CD4-positive, alpha-beta T cell treated with Interleukin-21 for 1 hour (primary cell): ENCODE measurements at places on chromosomes 12 and 14.

- peak; percentile 88 for DNase-seq
Observed at GRCh38 chr12:111430433-111431353, 25.0 kb downstream of the SH2B3 start.

DNA sequence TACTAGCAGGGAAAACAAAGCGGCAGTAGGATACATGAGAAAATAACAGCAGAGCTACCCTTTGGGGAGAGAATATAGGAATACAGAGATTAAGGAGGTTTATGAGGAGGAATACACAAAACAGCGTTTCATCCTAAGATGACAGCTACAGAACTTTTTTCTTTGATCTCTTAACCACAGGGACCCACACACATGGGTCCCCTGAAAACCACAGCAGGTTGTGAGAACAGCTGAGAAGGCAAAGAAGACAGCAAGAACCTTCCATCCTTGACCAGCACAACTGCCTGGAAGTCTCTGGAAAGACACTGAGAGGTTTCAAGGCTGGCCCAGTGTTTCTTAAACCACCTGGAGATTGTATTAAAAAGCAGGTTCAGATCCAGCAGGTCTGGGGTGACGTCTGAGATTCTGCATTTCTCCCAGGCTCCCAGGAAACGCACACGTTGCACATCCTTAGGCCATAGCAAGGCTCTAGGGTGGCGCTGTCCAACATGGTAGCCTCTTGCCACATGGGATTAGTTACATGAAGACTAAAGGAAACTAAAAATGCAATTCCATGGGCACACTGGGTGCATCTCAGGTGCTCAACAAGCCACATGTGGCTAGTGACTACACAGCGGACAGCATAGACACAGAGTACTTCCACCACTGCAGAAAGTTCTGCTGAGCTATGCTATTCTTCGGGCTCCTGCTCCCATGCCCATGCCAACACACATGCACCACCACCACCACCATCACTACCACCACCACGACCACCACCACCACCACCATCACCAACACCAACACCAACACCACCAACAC lies 92.3 kb downstream of the FOXN3 start:
- DNase-seq = no peak

DNA sequence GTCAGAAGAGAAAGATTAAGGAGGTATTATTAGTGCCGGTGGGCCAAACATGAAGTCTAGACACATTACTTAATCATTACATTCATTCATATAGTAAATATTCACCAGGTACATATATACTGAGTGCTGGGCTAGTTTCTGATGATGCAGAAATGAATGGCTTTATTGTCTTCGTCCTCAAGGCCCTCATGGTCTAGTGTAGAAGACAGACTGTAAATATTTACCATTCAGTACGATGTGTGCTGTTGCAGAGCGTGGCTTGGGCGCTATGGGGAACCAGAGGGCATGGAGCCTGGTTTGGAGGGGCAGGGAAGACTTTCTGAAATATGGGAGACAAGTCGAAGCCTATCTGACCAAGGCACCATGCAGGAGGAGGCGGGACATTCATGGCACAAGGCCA lies 37.0 kb upstream of the TCL1B start:
- no peak for DNase-seq

DNA sequence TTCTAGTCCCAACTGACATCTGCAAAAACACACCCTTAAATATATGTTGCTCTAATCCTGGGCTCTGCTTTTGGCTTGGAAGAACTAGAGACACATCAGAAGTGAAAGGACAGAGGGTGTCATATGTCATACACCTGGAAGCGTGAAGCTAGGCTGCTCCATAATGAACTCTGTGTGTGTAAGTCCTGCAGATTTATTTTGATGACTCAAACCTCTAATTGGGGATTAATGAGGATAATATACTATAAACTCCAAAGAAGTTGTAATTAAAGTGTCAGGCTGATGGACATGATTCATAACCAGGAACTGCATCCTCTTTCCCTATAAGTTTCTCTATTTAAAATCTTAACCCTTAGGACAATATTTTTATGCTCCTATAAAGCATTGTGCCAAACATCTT lies 4.4 kb upstream of the KCNK10 start:
- DNase-seq = no peak

DNA sequence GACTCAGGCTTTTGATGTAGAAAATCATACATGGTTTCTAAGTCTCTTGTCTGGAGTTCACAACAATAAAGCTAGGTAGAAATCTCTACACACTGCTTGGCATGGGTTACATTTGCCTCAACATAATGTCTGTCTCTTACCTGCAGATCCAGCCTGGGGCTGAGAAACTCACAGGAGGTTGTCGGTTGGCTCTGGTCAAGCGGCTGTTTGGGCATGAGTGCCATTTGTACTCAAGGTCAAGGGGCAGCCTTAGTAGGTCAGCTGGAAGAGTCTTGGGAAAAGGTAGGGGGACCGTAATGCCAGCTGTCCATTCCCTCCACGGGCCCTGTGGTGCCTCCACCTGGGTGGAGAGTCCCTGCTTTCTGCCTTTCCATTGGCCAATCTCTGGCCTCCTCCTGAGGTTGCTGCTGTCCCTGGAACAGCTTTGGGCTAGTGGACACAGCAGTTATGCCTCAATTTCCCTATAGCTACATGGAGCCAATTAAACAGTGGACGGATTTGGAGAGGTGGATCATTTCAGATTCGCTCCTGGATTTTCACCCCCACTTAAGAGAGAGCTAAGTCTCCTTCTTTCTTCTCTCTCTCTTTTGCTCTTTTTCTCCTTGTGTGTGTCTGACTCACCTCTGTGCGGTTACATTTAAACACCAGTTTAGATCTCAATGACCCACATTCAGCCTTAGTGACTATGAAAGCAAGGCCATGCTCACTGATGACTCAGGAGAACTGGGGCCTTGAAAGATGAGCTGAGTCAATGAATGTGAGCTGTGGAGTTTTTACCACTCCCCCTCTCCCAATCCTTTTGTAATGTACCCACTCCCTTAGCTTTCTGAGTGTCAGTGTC lies 132.8 kb upstream of the HIF1A start:
- peak; percentile 32 for DNase-seq

- no peak for DNase-seq
Observed at GRCh38 chr12:97368462-97369163, 94.0 kb upstream of the RMST start.

DNA sequence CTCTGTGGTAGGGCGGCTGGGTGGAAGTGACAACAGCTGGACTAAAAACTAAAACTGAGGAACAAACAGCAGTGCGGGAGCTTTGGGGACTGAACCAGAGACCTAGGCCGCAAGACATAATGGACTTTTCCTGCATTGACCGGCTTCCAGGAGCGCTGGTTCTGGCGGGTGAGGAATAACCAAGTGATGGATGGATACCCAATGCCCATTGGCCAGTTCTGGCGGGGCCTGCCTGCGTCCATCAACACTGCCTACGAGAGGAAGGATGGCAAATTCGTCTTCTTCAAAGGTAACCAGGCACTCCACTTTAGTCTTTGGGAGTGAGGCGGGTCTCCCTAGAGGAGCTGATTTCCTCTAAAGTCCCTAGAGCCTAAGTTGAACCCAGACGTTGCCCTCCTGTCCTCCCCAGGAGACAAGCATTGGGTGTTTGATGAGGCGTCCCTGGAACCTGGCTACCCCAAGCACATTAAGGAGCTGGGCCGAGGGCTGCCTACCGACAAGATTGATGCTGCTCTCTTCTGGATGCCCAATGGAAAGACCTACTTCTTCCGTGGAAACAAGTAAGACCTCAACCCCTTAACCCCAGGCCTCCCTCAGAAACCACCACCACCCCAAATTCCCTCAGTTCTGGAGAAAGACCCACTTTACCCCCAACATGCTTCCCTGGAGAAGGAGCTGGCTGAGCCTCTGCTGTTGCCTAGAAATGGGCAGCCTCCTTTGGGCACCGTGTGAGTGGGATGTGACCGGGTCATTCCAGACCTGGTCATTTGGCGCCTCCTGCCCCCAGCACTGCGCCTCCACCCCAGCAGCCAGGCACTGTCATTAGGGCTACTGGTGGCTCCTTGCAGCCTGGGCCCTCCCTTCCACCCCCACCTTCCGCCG lies 8.1 kb downstream of the MMP14 start:
- DNase-seq = no peak

DNA sequence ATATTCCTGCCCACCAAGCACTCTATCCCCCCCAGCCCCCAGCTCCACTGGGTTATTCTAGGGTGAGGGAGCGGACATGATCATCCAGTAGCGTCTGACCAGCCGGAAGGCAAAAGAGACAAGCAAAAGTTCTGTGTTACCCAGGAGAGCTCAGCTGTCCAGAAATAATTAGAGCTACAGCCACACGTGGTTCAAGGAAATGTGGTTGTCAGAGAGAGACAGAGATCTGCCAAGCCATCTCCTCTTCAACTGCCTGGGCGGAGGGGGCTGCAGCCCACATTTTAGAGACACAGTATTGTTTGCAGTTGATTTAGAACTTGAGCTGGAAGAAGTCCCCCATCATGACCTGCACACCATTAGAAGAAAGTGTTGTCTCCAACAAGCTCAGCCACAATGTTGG lies 30.4 kb downstream of the DAO start:
- DNase-seq = no peak

- peak; percentile 9 for DNase-seq
Observed at GRCh38 chr12:54680374-54680773, 32.2 kb upstream of the DCD start.

- DNase-seq = no peak
Observed at GRCh38 chr12:54504550-54504949, 7.0 kb downstream of the NCKAP1L start.

- no peak for DNase-seq
Observed at GRCh38 chr12:131732-132495, 65.3 kb downstream of the IQSEC3 start.

DNA sequence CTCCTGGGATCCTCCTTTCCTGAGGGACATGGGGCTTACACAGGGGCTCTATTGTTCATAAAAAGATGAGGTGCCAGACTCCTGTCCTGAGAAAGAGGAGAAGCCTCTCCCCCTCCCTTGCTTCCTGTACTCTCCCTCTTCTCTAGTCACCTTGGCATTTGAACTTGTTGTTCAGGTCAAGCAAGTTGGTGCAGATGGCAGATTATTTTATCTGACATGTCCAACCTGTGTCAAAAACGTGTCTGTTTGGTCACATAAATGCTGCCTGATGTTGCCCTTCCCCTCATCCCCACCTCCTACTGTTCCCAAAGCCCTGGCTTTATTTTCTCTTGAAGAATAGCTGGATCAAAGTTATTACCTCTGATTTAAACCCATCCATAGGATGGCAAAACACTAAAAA lies 154.8 kb downstream of the TMX1 start:
- no peak for DNase-seq

- no peak for DNase-seq
Observed at GRCh38 chr12:65495233-65495632, 216.8 kb downstream of the MSRB3 start.

DNA sequence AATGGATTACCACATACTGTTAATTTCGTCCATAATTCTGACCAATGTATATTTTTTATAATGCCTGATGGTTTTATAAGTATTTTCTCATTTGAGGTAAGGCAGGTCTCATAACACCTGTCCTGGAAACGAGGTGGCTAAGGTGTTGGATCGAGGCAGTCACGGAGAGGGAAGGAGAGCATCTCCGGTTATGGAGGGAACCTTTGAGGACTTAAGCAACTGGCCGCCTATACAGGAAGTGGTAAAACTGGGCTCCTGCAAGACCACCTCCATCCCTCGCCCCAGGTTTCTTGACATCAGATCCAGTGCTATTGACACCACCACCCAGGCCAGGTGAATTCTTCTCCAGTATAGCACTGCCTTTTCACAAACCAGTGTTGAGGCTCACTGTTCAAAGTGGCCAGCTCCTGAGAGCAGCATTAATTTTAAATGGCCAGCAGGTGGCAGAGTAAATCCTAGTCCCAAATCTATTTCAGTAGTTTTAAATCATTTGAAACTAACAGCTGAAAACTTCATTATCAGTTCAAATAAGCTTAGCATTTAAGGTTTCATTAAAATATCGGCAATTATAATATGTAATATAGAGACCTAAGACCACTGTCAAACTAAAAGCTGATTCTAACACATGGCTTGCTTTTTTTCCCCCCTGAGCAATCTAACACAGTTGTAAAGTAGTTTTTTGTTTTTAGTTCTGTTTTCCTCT lies 100.8 kb downstream of the PPM1A start:
- peak; percentile 31 for DNase-seq

DNA sequence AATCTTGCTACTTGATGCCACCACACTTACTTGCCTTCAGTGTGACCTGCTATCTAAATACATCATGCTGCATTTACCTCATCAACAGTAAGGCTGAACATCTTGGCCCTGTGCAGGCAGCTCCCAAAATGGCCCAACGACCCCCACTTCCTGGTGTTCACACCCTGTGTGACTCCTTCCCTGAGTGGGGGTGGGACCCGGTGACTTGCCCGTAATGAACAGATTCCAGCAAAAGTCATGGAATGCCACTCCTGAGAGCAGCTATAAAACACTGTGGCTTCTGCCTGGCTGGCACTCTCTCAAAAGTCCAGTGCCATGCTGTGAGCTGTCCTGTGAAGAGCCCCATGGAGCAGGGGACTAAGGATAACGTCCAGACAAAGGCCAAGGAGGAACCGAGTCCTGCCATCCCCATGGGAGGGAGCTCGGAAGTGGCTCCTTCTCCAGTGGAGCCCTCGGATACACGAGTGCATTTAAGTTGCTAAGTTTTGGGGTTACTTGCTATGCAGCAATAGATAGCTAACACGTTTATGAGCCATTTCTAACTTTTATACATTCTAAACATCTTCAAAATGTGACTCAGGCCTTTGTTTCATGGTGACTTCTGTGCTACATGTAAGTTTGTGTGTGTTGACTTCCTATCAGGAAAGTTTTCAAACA lies 33.0 kb downstream of the P2RX2 start:
- DNase-seq = no peak

- DNase-seq = no peak
Observed at GRCh38 chr12:62328296-62328921, 68.2 kb downstream of the USP15 start.

- DNase-seq = no peak
Observed at GRCh38 chr12:131375261-131375971, 335.5 kb upstream of the SFSWAP start.

GRCh38 chr14:99744199-99744872 lies 48.9 kb upstream of the EML1 start:
- DNase-seq = no peak

- DNase-seq = no peak
Observed at GRCh38 chr12:53626702-53627169, 554 bp upstream of the ATF7 start.

DNA sequence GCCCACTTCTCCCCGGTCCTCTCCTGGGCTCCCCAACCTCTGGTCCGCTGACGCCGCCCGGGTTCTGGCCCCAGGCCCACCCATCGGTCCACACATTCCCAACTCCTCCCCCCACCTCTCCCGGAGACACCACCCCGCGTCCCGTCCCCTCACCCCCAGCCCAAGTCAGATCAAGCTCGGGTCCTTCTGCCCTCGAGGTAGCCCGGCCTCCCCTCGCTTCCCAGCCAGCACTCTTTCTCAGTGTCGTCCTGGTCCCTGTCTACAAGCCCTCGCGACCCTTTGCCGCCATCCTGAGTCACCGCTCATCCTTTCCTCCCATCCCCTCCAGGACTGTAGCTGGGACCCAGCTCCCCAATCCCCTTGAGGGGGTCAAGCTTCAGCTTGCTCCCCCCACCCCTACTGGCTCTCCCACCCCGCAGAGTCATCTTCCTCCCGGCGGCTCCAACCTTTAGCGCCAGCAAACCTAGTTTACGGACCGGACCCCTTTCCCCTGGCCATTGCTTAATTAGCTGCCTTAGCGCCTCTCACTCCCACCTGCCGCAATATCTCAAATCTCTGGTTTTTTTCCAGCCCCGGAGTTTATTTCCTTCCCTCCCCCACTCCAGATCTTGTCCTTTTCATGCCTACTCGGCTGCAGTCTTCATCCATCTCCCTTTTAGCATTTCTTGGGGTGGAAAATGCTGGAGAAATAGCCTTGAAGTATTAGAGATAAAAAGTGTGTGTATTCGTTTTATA lies 1.1 kb downstream of the PPP4R4 start:
- DNase-seq = no peak
